ENCODE measurements at places on chromosomes 7 and 10.

DNA sequence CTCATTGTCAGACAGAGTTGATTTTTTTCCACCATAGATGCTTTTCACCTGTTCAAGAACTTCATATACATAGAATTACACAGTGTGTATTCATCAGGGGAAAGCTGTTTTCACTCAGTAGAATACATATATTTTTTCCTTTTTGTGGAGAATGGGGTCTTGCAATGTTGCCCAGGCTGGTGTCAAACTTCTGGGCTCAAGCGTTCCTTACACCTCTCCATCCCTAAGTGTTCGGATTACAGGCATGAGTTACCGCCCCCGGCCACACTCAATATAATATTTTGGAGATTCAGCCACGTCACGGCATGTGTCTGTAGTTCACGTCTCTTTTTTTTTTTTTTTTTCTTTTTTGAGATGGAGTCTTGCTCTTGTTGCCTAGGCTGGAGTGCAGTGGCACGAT is 7.5 kb upstream of the SMC3 start:
- DNase-seq = no peak

- DNase-seq = no peak
These were observed 130.1 kb downstream of the MALRD1 start for GRCh38 chr10:19178675-19179074.

GRCh38 chr10:36469585-36469984 is 655.8 kb upstream of the ANKRD30A start:
- no peak for DNase-seq

DNA sequence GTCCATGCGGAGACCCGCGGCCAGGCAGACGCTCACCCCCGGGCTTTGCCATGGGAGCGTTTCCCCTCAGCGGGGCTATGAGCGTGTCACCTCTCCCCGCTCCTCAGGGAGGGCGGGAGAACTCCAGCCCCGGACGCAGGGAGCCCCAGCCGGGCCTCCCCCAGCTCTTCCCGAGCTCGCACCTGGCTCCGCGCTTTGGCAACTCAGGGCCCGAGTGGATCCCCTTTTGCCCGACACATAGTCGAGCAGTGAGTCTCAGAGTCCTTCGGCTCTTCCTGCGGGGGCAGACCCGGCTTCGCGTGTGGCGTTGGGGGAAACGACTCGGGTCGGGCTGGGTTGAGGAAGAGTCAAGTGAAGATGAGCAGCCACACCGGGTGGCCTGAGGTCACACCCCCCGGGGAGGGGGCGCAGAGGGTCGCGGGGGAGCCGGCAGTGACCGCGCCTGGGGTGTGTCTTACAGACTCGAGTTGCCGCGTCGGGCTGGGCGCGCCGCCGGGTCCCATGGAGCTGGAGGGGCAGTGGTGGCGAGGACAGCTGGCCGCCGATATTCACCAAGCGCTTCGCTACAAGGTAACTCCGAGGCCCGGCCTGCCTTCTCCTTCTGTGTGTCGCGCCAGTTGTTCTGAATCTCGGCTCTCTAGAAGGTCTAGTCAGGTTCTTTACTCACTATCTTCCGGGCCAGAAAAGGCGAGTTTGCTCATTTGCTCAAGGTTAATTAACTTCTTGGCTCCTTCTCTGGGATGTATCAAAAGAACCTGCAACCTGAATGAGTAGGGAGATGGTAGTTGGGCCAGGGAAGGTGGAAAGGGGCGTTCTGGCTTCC is 721 bp downstream of the CCNJ start:
- peak; percentile 44 for DNase-seq

- DNase-seq = no peak
These were observed 9.7 kb downstream of the ABLIM1 start for GRCh38 chr10:114648368-114648767.

- DNase-seq = no peak
These were observed 199.0 kb downstream of the EMX2 start for GRCh38 chr10:117741524-117741923.

DNA sequence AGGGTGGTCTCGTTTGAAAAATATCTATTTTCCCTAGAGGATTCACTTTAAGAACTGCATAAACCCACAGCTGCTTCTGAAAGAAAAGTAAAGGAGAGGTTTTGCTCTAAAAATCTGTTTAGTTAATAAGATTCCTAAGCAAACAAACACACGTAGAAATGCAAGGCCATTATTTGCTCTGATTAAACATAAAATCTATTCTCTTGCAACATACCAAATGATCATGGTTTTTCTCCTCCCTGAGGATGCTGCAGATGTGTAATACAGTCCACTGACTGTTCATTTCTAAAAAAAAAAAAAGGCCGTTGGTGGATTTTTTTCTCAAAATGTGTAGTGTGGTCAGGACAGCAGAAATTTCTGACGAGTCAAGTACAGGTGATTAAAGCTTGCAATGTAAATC is 98.6 kb downstream of the BUB3 start:
- no peak for DNase-seq

DNA sequence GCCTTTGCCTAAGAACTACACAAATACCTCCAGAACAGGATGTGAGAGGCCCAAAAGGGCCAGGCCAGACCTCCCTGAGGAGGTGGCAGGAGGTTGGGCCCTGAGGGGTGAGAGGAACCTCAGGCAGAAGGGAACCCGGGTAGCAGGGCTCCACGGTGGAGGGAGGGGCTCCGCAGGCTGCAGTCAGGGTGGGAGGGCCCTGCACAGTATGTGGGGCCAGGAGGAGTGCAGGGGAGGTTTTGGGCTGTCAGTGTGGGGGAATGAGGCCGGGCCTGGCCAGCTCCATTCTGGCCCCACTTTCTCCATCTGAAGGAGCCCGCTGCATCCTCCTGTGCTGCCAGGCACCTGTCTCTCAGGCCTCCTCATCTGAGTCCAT is 25.9 kb downstream of the DNAJB12 start:
- no peak for DNase-seq

- no peak for DNase-seq
These were observed 245.4 kb downstream of the ADARB2 start for GRCh38 chr10:1491901-1492300.

- no peak for DNase-seq
These were observed 286.2 kb downstream of the HTR7 start for GRCh38 chr10:90571481-90572258.
